ENCODE measurements at places on chromosomes 3 and 15.

GRCh38 chr3:143428294-143428693 lies 308.7 kb downstream of the CHST2 start:
- no peak for DNase-seq

DNA sequence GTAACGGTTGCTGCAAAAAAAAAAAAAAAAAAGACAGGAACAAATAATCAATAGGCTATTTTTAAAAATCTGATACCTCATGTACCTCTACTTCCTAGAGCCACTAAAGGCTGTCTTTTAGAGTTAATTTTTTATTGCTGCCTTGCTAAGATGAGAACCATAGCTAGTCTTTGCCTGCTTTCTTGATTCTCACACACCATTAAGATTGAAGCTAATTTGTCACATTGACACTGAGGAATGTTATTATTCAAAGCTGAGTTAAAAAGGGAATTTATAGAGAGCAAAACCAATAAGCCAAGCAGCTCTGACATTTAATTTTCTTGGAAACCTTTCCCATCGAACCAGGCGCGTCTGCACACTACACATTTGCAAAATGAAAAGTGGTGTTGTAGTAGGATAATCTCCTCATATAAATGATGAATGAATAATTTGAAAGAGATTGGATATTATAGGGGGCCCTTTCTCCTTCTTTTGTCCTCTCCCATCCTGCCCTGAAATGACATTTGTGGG lies 149.7 kb downstream of the TMEM108 start:
- no peak for DNase-seq

DNA sequence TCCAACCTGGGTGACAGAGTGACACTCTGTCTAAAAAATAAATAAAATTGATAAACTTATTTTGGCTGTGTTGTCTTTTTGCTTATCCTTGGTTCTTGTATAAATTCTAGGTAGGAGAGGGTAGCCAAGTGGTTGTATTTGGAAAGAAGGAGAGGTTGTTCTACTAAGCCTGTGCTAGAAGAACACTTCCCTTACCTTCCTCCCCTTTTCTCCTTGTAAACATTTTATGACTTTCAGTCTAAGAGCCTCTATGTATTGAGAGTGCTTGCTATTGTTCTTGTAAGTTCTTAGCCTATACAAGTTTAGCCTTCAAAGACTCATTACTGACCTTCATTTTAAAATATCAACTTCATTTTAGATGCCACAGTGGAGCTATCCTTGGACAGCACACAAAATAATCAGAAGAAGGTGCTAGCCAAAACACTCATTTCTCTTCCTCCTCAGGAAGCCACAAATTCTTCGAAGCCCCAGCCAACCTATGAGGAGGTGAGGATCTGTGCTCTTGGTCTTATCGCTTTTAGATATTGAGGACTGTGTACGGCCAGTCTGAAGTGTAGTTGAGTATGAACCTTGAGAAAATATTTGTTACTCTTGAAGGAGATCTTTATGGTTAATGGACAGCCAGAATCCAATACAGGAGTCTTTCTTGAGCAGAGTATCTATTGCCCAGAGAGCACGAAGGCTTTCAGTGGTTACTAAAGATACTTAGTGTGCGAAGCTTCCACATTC lies 22.1 kb downstream of the SNX1 start:
- no peak for DNase-seq

DNA sequence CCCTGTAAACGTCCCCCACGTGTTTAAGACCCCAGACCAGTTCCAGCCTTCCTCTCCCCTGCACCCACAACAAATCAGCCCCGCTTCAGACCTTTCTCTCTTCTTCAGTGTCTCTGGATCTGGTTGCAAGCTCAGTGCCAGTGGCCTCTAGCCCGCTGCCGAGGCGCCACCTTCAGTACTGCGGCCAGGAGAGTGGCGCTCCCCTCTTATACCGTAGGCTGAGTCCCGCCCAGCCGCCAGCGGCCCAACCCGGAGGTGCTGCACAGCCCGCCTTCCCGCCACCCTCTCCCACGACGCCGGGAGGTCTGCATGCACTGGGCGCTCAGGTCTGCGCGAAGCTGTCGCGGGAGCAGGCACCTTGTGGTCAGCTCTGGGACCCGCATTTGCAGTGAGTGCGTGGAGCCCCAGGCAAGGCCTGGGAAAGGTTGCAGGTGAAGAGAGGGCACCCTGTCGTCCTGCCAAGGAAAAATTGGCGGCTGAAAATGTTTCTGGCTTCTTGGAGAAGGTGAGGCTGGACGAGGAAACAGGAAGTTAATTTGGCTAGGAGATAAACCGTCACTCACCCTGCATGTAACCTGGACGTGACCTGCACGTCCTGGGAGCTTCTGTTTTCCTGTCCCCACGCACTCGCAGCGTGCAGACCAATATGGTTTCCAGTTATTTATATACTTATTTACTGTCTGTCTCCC lies at the start of gene C2CD4B:
TSS of gene C2CD4B (minus strand) at position 182 of the 689 bp plus-strand sequence. CDS start 301 bp downstream, outside the sequence.
- DNase-seq = no peak

GRCh38 chr3:150956376-150956775 lies 16.2 kb downstream of the CLRN1 start:
- DNase-seq = no peak

GRCh38 chr3:186383026-186383993 lies 21.3 kb upstream of the DGKG start:
- no peak for DNase-seq

Measured in stimulated activated CD4-positive, alpha-beta T cell treated with anti-CD3 and anti-CD28 coated beads, Interleukin-1b, Interleukin-23, amount 100 ng/mL, for 1 hour (primary cell).